ENCODE measurements at places on chromosomes 16 and 17. TPM values are rescaled to one million over a fixed set of nuclear protein-coding genes. Genes with fewer than 3 reads are reported as not detected.
A peak's percentile ranks its signal among the peaks of the same experiment; 100 is the strongest.

GRCh38 chr16:53097190-53097589 lies 42.4 kb downstream of the CHD9 start:
- H3K4me1 ChIP-seq: peaks cover 52% of the 10 kb centered on the region
- no peaks in the 10 kb centered on the region for H3K27me3 ChIP-seq
- H3K36me3 ChIP-seq: no peaks in the 10 kb centered on the region
- H3K27ac ChIP-seq: no peak overlapping the region
- no peak for DNase-seq
- H3K4me3 ChIP-seq: no peak overlapping the region

DNA sequence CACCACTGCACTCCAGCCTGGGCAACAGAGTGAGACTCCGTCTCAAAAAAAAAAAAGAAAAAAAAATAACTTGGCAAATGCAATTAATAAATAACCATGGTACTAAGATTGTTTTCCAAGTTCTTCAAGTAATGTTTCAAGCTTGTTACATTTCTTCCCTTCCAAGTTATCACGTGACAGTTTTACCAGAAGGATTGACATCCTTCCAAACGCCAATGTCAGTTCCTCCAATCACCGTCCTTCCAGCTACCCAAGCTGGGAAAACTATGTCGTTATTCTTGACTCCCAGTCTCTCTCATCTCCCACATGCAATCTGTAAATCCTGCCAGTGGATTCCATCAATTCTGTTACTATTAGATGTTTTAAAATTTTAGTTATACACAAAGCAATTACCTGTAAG lies 3.9 kb upstream of the PHAF1 start:
- peaks cover 21% of the 10 kb centered on the region for H3K4me1 ChIP-seq
- H3K36me3 ChIP-seq: no peaks in the 10 kb centered on the region
- DNase-seq: no peak
- no peak overlapping the region for H3K4me3 ChIP-seq

DNA sequence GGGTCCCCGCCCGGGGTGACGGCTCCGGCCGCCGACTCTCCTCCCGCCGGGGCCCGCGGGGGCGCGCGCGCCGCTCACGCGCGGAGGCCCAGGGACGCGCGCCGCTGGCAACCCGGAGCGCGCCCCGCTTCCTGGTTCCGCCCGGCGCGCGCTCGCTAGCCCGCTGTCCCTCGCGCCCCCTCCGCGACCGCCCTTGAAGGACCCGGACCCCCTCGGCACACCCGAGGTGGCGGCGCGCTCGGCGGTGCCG lies at the start of gene STAT5B:
TSS of gene STAT5B (minus strand) at position 33 of the 250 bp plus-strand sequence. CDS start 44,264 bp downstream, outside the sequence.
- no peaks in the 10 kb centered on the region for H3K27me3 ChIP-seq
- peak within 1 kb of the TSS; percentile 21 for H3K4me3 ChIP-seq
- H3K27ac ChIP-seq: peak within 1 kb of the TSS; percentile 47
- peaks cover 15% of the 10 kb centered on the region for H3K4me1 ChIP-seq

TLCD3B gene
- not detected for total RNA-seq

NOTUM gene
- not detected for total RNA-seq

MT1F gene
- total RNA-seq: 220 TPM
